ENCODE measurements at places on chromosomes 13 and 19.

- DNase-seq = no peak
These were observed 31.7 kb downstream of the ARHGAP35 start for GRCh38 chr19:46892252-46893179.

GRCh38 chr13:113612607-113613006, 28.1 kb downstream of the TFDP1 start:
- DNase-seq = no peak

GRCh38 chr19:44886141-44886540, 4.9 kb upstream of the TOMM40 start:
- DNase-seq = no peak

DNA sequence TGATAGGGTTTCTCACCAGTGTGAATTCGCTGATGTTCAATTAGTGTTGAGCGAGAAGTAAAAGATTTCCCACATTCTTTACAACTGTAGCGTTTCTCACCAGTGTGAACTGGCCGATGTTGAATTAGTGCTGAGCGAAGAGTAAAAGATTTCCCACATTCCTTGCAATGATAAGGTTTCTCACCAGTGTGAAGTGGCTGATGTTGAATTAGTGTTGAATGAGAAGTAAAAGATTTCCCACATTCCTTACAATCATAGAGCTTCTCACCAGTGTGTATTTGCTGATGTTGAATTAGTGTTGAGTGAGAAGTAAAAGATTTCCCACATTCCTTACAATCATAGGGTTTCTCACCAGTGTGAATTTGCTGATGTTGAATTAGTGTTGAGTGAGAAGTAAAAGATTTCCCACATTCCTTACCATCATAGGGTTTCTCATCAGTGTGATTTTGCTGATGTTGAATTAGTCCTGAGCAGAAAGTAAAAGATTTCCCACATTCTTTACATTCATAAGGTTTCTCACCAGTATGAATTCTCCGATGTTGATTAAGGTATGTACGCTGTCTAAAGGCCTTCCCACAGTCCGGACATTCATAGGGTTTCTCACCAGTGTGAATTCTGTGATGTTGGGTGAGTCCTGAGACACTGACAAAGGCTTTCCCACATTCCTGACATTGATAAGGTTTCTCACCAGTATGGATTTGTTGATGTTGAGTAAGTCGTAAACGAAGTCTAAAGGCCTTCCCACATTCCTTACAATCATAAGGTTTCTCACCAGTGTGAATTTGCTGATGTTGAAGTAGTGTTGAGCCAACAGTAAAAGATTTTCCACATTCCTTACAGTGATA, 24.0 kb downstream of the ZNF850 start:
- no peak for DNase-seq

GRCh38 chr13:102317593-102317992, 84.3 kb downstream of the FGF14 start:
- no peak for DNase-seq

DNA sequence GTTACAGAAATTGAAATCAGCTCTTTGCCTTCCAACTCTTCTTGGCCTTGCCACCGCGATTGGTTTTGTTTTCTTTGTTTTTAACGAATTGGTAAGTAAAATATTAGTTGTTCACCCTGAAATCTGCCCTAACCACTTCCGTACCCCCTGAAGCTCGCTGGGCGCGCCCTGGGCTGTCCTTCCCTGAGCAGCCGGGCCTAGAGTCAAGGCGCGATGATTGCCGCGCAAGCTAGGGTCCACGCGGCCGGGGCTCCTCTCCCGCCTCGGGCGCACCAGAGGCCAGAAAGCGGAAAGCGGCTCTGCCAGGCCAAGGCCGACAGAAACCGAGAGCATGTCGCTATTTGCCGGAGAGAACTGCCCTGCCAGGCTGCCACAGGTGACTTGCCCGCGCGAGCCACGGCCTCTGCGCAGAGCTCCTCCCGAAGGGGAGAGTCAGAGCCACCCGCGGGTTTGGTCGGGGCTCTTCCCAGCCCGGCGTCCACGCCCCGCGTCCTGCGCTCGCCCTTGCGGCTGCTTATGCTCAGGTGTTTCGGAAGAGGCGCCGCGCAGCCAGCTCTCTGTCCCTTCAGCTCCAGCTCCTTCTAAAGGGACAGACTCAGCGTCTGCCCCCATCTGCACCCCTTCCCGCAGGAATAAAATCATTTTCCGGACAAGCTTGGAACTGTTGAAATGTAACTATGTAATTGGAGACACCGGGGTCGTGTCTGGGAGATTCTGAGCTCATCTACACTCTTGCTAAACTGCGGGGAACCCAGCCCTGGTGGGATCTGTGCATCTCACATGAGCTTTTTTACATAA, 6.6 kb upstream of the CDX2 start:
- DNase-seq = no peak

DNA sequence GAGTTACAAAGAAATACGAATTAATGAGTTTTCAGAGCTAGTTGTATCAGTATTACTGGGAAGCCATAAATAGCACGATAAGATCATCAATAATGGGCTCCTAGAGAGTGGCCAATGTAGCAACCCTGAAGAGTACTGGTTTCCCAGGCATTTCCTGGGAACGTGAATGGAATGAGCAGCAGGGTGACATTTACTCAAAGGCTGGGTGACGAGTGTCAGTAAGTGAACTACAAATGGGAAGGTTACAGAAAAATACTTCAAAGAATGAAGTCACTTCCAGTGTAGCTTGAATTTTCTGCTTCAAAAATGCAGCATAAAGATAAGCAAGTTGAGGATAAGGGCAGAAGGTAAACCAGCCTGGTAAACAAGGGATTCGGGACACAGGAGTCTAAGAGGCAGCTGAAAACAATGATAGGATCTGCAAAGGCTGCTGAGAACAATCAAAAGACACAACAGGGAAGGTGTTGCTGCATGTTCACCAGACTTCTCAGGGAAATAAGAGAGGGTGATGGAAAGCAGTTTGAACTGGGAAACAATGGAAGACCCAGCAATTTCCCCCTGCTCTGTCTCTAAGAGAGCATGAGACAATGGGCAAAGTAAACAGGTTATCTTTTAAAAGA, 48.6 kb upstream of the POSTN start:
- DNase-seq = no peak

- no peak for DNase-seq
These were observed 7.9 kb upstream of the C3 start for GRCh38 chr19:6728346-6728745.

DNA sequence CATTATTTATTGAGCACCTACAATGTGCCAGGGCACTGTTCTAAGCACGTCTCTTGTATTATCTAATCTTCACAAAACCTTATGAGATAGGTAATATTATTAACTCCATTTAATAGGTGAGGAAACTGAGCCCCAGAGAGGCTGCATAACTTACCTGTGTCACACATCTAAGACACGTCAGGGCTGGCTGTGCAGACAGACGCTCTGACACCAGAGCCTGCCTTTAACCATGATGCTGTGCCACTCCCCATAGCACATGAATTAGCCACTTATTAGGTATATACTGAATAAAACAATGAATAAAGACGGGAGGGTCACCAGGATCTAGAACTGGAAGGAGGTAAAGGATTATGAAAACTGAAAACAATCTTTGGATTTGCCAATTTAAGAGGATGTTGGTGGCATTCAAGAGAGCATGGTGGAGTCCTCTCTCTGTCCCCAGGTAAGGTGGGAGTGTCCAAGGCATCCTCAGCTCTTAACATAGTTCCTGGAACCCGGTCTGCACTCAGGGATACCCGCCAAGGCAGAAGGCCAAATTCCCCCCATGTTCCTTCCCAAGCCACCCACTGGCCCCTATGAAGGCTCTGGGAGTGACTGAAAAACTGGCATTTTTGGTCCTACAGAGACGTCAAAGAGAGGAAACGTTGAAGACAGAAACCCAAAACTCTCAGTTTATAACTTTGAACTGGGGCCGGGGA, 479.7 kb downstream of the FOXO1 start:
- no peak for DNase-seq

- DNase-seq = no peak
These were observed 194.7 kb downstream of the LMO7 start for GRCh38 chr13:75830842-75831241.

- DNase-seq = no peak
These were observed 16.6 kb upstream of the EPHX3 start for GRCh38 chr19:15248648-15249527.

DNA sequence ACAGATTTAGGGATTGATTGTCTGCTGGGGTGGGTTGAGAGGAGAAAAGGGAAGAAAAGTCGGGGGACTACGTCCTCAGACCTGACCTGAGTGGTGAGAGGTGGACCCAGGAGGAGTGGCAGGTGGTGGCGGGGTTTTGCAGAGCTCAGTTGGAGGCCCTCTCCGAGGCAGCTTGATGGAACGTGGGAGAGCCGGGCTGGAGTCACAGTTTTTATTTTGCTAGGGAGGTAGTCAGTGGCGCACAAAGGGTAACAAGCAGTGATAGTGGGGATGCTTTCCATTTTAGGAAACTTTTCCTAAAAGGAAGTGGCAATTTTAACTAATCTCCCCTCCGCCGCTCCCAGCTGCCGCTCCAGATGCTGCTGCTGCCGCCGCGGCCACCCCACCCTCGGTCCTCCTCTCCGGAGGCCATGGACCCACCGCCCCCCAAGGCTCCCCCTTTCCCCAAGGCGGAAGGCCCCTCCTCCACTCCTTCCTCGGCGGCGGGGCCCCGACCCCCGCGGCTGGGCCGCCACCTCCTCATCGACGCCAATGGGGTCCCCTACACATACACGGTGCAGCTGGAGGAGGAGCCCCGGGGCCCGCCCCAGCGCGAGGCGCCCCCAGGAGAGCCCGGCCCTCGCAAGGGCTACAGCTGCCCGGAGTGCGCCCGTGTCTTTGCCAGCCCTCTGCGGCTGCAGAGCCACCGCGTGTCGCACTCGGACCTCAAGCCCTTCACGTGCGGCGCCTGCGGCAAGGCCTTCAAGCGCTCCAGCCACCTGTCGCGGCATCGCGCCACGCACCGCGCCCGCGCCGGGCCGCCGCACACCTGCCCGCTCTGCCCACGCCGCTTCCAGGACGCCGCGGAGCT, 1.1 kb upstream of the ZNF581 start:
- DNase-seq = peak; percentile 55

GRCh38 chr13:34847766-34848165, 94.3 kb upstream of the NBEA start:
- DNase-seq = no peak

GRCh38 chr13:75391432-75392100, 90.4 kb downstream of the TBC1D4 start:
- no peak for DNase-seq

DNA sequence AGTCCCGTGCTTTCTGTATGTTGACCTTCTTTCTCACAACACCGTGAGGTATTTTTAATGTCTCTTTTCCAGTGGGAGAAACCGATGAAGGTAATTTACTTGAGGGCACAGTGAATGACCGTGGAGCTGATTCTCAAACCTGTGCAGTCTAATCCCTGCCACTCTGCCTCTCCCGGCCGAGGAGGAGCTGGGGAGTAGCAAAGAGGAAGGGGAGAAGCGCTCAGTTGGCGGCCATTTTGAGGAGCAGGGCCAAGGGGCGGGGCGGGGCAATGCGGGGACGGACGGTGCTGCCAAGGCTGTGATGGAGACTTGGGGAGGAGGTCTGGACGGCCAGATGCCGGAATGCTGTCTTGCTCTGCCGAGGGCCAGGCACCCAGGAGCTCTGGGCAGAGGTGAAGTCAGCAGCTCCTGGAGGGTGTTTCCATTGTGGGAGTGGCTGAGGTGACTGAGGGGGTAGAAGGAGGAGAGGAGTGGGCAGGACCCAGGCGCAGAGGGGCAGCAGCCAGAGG, 12.4 kb upstream of the RANBP3 start:
- DNase-seq = no peak

- DNase-seq = no peak
These were observed 203.3 kb upstream of the IRS2 start for GRCh38 chr13:109989686-109990085.

- DNase-seq = no peak
These were observed 30.8 kb downstream of the SMARCA4 start for GRCh38 chr19:10991521-10992081.

GRCh38 chr19:47075941-47076340, 27.5 kb upstream of the TMEM160 start:
- no peak for DNase-seq

DNA sequence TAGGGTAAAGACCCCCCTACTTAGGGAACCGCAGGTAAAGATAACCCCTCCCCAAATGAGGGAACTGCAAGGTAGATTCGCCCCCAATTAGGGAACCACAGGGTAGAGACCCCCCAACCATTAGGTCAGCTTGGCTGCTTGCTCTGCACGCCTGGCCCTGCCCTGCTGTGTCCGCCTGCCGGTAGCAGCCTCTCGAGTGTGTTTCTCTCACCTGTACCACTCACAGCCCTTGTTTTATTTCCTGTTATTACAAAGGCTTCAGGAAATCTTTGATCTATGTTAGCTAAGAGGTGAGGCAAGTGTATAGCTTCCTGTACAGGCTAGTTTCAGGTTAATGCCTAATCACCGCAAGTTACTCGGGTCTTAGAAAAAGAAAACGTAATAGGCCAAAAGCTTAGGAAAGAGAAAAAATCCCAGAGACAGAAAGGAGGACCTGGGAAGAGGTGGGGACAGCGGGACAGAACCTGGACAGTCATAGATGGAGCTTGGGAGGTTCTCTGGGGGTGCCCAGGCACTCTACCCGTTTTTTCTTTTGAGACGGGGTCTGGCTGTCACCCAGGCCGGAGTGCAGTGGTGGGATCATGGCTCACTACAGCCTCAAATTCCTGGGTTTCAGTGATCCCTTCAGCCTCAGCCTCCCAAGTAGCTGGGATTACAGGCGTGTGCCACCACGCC, 23.1 kb upstream of the EIF3G start:
- DNase-seq = peak; percentile 21

GRCh38 chr13:44484562-44485138, 91.5 kb downstream of the TSC22D1 start:
- no peak for DNase-seq

DNA sequence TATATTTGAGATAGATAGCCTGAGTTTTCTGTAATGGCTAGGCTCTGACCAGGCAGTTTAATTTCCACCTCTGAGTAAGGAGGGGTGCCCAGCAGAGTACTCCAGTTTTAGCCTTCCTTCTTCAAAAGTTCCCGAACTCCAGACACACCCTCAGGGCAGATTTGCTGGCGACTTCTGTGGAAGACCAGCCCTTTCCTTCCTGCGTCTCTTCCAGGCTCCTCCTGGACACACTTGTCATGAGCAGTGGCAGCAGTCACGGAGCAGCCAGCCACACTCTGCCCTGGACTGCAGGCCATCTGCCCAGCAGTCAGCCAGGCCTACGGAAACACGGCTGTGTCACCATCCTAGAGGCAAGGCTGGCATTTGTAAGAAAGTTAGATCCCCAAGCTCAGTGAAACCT, 6.6 kb upstream of the FLT1 start:
- DNase-seq = no peak

GRCh38 chr19:10468133-10468532, 35.0 kb downstream of the KEAP1 start:
- DNase-seq = no peak

DNA sequence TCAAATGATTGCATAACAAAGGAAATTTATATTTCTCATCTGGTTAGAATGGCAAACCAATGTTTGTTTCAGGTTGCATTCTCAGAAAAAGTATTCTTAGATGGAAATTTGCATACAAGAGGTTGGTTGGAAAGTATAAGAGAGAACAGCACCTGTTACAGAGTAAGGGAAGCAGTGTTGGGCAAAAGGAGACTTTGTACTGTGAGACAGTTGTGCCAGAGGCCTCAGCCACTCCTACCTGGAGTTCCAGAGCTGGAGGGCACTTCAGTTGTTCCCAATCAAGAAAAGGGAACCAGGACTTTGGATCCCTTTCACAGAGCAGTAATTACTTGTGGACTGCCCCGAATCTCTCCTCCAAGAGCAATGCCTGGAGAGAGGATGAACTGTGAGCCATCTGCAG, 81.8 kb downstream of the SPRY2 start:
- DNase-seq = no peak
